ENCODE measurements at places on chromosomes 16 and 17. TPM values are rescaled to one million over a fixed set of nuclear protein-coding genes. Genes with fewer than 3 reads are reported as not detected.

CD300LB gene
- not detected for total RNA-seq

TEKT1 gene
- total RNA-seq = not detected

ASPHD1 gene
- total RNA-seq = 13.2 TPM

LRRC37A3 gene
- 8.6 TPM for total RNA-seq

TBC1D10B gene
- total RNA-seq = 40.5 TPM

NOMO2 gene
- 153 TPM for total RNA-seq

PRDM7 gene
- not detected for total RNA-seq

PGAP3 gene
- total RNA-seq = 14.7 TPM

MYL4 gene
- total RNA-seq = 0.39 TPM

MRTFB gene
- 29.5 TPM for total RNA-seq

CHST5 gene
- not detected for total RNA-seq
